ENCODE measurements at places on chromosomes 1 and 21. TPM values are rescaled to one million over a fixed set of nuclear protein-coding genes. Genes with fewer than 3 reads are reported as not detected.

Gene KRTCAP2
- polyA plus RNA-seq: 175 TPM

Gene OR2T33
- not detected for polyA plus RNA-seq

Gene CBR1
- 7.8 TPM for polyA plus RNA-seq

Gene COL6A2
- not detected for polyA plus RNA-seq

Gene F5
- polyA plus RNA-seq: 0.10 TPM
